Stimulated activated CD8-positive, alpha-beta memory T cell treated with anti-CD3 and anti-CD28 coated beads, Interleukin-4, amount 100 ng/mL, for 24 hours (primary cell): ENCODE measurements at places on chromosomes 1 and 21.
A peak's percentile ranks its signal among the peaks of the same experiment; 100 is the strongest.

GRCh38 chr1:59212706-59213105, 84.2 kb upstream of the FGGY start:
- no peak for DNase-seq

DNA sequence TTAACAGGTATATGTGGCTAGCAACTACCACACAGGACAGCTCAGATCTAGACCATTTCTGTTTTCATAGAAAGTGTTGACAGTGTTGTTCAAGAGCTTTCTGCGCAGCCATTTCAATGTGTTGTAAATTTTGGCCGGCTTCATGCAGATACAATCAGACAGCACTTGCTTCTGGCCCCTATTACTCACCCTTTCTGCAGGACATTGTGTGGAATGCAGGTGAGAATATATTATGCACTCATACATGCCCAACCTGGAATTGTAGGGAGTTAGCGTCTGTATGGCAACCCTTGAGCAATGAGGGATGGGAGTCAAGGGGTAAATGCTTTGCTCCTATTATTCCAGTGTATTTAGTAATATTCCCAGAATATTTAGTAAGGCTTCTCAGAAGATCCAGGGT, 180.9 kb upstream of the PLXNA2 start:
- DNase-seq, result no peak

DNA sequence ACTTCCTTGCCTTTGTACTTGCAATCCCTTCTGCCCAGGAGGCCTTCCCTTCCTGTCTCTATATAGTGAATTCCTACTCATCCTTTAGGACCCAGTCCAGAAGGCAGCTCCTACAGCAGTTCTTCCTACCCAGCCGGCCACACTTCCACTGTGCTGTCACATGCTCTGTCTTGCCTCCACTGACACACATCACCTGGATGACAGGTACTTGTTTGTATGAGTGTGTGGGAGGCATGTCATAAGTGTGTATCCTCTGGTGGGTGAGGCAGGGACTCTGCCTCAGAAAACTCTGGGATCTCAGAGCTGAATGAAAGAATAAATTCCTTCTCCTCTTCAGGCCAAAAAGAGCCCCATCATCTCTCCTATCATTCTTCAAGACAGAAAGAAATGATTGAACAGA, 5.1 kb upstream of the OSCP1 start:
- no peak for DNase-seq

- no peak for DNase-seq
Measured at GRCh38 chr1:162551969-162552683, 9.4 kb upstream of the UAP1 start.

- no peak for DNase-seq
Measured at GRCh38 chr1:53015508-53015860, 46.5 kb upstream of the PODN start.

GRCh38 chr1:161382214-161383019, 14.7 kb upstream of the CFAP126 start:
- DNase-seq, result no peak

DNA sequence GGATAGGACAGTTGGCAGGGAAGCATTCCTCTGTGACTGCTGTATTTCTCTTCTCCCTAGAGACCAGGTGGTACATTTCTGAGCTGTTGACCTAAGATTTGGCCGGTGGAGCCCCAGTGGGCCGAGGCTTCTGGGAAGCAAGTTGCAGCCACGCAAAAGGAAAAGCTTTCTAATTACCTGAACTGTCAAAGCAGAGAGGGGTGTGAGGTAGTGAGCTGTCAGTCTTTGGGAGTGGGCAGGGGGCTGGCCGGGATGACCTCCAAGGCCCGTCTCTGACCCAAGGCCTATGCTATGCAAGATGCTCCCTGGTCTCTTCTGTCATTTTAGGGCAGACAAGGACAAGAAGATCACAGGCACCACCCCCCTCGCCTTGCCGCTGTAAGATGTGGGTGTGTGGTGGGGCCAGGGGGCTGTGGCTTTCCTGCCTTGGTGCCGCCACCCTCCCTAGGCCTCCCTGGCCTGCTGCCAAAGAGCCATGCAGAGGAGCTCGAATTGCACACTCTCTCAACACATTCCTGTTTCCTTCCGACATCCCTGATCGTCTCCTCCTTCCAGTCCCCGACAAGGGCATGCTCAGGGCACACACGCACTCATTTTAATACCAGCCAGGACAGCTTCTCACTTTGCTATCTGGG, 7.7 kb downstream of the PADI1 start:
- peak; percentile 65 for DNase-seq

GRCh38 chr1:47843059-47843458, 154.1 kb downstream of the TRABD2B start:
- no peak for DNase-seq

DNA sequence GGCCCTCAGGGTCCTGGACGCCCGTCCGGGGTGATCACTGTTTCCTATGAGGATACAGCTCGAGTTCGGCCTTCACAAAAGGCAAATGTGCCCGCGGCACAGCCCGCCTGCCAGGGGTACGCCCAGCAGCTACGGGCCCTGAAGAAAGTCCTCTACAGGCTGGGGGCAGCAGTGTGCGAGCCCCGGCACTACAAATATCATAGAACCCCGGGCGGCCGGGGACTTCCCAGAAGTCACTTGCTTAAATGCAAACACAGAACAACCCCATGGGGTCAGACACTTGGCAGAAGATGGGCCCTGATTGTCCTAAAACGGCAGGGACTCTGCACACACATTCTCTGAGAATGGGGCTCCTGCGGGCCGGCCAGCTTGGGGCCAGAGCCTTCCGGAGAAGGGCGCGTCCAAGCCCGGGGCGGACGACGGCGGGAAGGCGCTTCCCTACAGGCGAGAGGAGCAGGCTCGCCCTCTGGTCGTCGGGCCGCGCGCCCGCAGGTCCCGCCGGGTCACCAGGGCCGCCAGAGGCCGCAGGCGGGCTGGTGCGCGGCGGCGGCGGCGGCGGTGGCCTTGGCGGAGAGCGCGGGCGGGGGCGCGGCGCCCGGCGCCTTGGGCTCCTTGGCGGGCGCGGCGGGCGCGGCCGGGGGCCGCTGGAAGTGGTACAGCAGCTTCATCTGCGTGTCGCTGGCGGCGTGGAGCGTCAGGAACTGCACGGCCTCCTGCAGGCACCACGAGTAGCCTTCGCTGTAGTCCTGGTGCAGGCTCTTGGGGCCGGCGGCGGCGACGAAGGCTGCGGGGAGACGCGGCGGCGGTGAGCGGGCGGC, 888 bp downstream of the HES5 start:
- DNase-seq, result no peak

- DNase-seq, result no peak
Measured at GRCh38 chr21:35470522-35470921, 421.4 kb upstream of the RUNX1 start.

DNA sequence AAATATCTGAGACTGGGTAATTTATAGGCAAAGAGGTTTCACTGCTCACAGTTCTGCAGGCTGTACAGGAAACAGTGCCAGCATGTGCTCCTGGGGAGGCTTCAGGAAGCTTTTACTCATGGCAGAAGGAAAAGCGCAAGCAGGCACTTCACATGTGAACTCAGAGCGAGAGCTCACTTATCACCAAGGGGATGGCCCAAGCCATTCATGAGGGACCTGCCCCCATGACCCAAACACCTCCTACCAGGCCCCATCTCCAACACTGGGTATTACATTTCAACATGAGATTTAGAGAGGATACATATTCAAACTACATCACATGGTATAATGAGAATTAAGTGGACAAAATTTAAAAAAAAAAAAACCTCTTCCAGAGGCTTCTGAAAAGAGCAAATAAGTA, 13.7 kb downstream of the WASF2 start:
- no peak for DNase-seq

- no peak for DNase-seq
Measured at GRCh38 chr1:227317011-227317451, 1.3 kb downstream of the CDC42BPA start.

DNA sequence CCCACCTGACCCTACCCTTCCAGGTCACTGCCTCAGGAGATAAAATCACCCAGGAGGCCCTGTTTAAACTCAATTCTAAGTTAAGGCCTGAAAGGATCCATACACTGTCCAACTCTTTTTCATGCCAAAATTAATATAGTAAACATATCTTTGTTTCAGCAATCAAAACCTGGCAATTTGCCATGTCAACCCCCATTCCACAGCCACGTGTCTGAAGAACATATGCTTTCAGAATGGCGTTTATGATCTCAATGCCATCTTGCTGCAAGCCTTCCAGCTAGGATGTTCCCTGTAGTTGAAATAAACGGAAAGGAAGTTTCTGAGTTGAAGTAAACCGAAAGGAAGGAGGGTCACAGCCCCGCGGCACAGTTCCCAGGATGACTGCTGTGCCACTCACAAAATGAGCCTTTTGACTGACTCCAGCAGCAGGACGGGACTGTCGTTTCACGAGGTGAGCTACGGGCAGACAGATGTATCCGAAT, 472.0 kb downstream of the SMYD3 start:
- DNase-seq, result no peak

DNA sequence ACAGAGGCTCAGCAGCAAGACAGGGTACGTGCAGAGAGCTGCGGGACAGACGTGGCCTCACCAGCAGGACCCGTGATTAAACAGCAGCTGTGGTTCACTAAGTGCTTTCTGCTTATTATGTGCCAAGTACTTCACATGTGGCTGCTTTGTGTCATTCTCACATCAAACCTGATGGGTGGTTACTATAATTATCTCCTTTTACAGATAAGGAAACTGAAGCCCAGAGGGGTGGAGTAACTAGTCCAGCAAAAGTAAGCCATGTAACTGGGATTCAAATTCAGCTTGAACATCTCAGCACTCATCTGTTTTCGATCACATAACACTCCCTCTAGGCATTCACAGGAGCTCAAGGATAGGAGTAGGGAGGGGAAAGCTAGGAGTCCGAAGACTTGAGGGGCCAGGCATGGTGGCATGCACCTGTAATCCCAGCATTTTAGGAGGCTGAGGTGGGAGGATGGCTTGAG, 50.8 kb upstream of the CLIC4 start:
- no peak for DNase-seq

DNA sequence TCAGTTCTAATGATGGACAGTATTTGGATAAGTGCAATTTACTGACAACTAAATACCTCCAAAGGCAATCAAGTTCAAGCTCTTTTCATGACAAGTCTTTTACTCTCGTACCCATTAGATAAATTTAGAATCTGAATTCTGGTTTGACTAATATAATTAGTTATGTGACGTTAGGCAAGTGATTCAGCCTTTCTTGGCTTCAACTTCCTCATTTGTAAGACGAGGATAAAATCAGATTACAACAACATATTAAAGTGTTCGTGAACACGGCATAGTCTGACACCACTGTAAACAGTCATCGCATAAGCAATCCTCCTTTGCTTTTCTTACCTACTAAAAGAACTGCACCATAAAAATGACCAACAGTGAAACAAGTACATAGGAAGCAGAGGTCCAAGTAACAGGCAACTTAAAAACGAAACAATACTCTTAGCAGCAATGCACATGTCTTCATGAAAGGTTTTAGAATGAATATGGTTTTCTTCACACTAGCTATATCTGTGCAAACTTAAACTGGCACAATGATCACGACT, 25.7 kb downstream of the COA6 start:
- DNase-seq, result no peak

DNA sequence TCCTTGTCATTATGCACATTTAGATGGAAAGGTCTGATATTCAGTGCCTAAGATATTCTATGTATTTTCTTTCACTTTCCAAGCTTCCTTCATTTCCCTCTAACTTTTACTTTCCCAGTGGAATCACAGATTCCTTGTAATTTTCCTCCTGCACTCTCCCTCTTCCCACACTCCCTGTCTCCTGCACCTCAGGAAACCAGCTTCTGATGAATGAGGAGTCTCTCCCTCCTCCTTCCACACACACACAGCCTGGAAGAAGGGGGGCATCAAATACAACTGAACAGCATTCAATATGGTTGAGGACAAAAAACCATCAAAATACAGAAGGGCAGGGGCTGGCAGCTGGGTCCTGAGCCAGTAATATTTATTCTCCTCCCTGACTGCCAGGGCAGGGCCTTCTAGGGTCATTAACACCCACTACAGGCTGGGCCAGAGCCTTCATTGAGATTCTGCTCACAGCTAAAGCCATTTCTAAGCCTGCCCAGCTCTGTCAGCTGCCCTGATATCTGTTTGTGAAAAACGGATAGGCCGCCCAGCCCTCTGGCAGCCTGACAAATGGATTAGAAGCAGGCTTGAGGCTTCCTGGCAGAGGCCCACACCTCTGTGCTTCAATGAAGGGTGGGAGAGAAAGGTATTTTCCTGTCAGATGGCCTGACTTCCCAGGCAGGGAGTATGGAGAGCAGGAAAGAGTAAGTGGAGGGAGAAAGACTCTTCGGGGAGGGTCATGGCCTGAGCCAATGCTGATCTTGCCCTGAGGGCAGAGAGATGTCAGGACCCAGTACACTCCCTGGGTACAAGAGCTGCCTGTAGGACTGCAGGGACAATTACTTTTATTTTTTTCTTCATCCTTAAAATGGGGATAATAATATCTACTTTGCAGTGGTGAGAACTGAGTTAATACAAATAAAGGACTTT, 138.9 kb upstream of the SPATA6 start:
- DNase-seq, result no peak

DNA sequence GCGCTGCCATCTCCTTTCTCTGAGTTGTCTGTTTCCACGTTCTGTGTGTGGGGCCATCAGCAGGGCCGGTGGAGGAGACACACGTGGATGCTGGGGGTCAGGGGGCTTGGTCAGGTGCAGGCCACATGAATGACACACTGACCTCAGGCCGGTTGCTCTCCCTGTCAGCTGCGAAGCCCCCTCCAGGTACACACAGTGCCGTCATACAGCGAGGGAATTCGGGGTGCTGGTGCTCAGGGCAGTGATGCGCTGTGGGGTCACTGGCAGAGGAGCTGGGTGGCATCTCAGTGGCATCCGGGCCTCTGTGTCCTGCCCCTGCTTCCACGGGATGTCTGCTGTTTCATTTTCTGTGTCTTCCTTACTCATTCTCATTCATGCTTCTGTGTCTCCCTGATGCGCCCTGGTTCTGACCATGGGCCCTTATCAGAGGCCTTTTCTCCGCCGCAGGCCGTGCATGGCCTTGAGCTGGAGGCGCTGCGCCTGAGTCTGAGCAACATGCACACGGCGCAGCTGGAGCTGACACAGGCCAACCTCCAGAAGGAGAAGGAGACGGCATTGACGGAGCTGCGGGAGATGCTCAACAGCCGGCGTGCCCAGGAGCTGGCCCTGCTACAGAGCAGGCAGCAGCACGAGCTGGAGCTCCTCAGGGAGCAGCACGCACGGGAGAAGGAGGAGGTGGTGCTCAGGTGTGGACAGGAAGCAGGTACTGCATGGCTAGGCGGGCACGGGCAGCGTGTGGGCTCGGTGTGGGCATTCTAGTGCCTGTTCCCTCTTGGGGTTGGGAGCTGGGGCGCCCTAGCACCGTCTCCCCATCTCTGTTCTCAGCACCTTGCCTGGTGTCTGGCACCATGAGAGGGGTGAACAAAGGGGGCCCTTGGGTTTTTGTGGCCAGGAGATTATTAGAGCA, 22.6 kb downstream of the PCNT start:
- DNase-seq, result no peak

GRCh38 chr21:43333298-43334062, 93.5 kb downstream of the SIK1 start:
- DNase-seq, result no peak
